Hematopoietic multipotent progenitor cell treated with erythropoietin and hydrocortisone succinate and interleukin-3 and kit ligand, for 6 days (in vitro differentiated cells): ENCODE measurements at places on chromosomes 16 and 17.

GRCh38 chr16:47008612-47009011, 35.1 kb upstream of the DNAJA2 start:
- no peak for DNase-seq

DNA sequence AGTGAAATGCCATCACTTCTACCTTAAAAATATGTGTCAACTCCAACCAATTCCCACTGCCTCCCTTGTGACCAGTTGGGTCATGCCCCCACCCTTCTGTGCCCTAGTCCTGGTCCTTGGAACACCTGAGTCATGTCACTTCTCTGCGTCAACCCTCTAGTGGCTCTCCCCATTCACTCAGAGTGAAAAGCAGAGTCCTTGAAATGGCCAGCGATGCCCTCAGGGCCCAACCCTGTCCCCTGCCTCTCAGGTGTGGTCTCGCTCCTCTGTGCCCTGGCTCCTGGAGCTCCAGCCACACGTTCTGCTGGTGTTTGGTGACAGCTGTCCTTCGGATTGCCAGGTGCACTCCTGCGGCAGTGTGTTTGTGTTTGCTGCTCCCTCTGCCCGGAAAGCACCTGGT, 89.2 kb downstream of the SPECC1 start:
- DNase-seq: no peak

DNA sequence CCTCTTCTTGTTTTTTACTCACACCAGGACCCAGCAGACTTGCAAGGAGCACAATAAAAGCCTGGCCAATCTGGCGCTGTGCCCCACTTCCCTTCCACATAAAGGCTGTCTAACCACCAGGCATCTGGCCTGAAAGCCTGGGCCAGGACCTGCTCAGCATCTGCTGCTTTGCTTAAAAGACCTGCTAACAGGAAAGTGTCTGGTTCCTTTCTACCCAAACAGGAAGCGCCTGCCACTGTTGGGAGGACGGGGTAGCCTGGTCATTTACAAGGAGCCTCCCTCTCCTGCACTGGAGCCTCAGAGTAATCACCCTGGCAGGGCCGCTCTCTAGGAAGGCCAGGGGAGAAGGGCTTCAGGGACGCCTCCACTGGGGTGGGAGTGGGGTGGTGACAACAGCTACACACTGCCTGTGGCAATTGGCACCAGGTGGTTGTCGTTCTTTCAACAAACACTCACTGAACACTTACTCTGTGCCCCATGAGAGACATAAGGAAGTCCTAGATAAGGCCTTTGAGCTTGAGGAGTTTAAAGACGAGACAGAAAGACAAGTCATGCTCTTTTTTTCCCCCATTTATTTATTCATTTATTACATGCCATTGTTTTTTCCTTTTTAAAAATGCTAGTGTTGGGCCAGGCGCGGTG, 6.3 kb upstream of the MMP28 start:
- peak; percentile 87 for DNase-seq

GRCh38 chr16:35134471-35134870, 1675.1 kb downstream of the TP53TG3F start:
- DNase-seq: no peak

DNA sequence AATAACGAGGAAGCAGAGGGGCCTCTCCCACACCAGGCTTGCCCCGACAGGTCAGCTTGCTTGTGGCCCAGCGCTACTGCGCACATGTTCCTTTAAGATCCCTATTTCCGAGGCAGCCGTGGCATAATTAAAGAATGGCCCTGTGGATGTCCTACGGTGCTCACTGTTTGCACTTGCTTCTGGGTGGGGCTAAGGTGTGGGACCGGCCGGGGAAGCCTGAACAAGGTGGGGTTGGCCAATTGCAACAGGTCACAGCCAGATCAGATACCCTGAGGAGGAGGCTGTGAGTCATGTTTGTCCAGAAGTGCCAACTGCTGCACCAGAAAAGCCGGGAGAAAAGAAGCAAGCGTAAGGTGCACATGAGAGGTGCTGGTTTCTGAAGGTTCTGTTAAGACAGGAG, 158.5 kb upstream of the CACNG5 start:
- no peak for DNase-seq

GRCh38 chr17:27845264-27846041, 45.1 kb upstream of the NOS2 start:
- no peak for DNase-seq

GRCh38 chr17:7888184-7888920, at the start of gene CHD3:
TSS of gene CHD3 (plus strand) at chr17:7888789. CDS start at chr17:7889001, 212 bp downstream.
- DNase-seq: peak; percentile 25

DNA sequence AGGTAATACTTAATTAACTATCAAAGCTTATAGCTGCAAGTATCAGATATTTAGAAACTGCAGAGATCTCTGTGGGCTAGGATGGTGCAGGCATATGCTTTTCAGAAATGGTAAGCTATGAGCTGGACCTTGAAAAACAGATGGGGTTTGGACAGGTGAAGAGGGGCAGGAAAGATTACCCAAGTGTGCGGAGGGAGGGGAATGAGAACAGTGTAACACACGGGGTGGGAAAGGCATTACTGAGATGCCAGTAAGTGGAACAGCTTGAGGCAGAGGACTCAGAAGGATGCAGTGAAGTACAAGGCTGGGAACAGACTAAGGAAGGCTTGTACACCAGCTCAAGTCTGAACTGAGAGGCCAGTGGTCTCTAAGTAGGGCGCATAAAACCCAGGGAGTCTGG, 22.1 kb upstream of the EVPL start:
- DNase-seq: no peak

DNA sequence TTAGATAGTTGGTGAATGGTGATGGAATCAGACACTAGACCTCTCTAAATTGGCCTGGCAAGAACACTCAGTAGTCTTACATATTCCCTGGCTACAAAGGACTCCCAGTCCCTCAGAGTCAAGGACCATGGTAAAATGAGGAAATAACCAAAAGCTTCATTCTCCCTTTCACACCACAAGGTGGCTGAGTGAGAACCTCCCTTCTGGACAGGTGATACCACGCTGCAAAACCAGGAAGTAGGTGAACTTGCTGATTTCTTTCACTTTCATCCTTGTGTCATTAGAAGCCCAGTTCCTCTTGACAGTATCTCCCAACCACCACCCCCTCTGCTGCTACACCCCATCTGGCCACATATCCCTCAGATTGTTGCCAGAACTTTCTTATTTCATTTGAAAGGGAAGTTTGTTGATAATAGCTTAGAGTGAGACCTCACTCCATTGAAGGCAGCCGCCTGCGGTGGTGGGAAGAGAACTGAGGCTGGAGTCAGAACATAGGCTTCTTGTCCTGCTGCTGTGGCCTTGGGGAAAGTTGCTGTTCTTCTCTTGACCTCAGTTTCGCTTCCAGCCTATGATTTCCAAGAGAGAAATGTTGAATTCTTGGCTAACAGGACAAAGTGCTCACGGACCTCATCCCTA, 290.6 kb upstream of the CCL2 start:
- DNase-seq: peak; percentile 55

GRCh38 chr16:50103764-50104163, 38.0 kb downstream of the HEATR3 start:
- no peak for DNase-seq

- no peak for DNase-seq
These were observed 76.2 kb downstream of the RAB11FIP4 start for GRCh38 chr17:31467502-31468256.

DNA sequence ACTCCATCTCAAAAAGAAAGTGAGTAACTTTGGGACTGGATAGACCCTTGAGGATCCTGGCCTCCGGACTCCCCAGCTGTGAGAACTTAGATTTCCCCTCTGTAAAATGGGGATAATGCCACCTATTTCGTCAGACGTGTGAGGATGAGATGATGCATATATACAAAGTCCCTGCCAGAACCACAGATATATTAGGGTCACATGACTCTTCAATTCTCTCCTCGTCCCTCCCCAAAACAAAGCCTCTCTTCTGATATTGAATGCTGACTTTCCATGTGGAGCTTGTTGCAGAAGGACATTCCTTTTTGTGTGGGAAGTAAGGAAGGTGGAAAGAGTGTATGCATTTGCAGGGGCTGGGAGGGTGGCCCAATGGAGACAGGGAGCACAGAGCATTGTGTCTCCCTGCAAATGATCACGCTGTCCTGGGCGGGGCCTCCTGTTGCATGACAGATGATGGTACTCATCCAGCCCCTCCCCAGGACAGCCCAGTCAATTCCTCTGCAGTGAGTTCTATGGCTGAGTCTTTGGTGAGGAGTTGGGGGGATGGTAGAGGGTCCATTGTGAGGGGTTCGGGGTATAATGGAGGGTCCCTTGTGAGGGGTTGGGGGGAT, 35.1 kb upstream of the MGAT5B start:
- no peak for DNase-seq

- DNase-seq: no peak
These were observed 14.4 kb downstream of the ELAC2 start for GRCh38 chr17:13003454-13003851.

- peak; percentile 93 for DNase-seq
These were observed 735 bp downstream of the ZNF652 start for GRCh38 chr17:49361129-49361901.

GRCh38 chr17:12985431-12986293, 32.2 kb downstream of the ELAC2 start:
- DNase-seq: no peak

DNA sequence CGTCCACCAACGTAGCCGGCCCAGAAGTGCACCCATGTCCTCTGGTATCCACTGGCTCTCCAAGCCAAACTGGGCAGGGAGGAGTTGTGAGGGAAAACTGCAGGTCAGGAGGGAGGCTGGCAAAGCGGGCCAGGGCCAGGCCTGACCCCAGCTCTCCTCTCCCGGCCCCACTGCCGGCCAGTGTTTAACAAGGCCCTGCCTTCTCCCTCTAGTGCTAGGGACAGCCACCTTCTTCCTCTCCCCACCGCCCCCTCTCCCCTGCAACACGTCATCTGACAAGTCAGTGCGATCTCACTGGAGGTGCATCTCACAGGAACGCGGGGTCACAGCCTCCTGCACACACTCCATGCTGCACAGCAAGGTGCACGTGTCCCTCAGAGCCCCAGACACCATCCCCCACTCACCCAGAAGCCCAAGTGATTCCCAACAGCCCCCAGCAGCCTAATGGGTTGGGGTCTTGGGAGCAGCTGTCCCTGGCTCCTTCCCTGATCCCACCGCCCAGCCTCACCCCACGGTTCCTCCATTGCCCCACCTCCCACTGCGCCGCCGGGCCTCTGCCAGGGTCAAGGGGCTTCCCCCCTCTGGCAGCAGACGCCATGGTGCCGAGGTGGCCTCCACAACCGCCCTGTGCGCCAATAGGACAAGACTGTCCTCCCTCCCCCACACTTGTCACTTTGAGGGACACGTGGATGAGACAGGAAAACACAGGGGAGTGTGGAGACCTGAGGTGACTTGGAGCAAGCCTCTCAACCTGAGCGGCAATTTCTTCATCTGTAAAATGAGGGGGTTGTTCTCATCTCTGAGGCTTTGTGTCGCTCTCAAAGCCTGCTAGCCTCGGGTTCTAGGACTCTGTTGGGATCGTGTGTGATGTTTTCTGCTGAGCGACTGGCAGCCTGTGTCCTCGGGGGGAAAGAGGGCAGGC, 1.1 kb upstream of the ACE start:
- no peak for DNase-seq

DNA sequence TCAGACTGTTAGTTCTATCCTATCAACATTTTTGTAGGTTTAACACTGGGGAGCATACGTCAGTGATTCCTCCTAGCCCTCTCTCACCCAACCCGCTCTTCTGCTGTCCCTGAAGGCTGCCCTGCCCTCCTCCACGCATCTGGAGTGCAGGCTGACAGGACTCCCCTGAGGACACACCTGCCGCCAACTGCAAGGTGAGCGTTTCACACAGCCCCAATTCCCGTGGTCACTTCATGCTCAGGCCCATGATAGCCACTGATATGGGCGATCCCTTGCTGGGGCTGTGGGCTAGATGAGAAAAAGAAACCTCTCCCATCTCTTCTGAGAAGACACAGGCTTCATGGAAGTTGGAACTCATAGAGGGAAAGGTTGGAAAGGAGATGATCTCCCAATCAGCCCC, 91.0 kb downstream of the KCNJ12 start:
- DNase-seq: no peak

DNA sequence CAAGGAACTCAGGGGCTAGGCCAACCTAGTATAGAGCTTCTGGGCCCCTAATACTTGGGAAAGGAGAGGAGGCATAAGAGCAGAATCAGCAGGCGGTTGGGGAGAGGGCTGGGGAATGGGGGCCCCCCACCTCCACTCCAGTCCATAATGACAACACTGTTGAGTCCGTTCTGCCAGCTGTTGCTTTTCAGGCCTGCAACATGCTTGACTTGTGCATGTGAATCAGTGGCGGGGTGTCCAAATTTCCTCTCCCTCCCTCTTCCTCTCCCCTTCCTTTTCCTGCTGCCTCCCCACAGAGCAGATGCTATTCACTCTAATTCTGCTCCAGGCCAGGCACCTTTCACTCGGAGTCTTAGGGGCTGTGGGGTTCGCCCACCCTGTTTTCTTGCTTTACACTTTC, 31.7 kb downstream of the SGSM2 start:
- no peak for DNase-seq

GRCh38 chr17:7348478-7349242, 3.3 kb upstream of the KCTD11 start:
- no peak for DNase-seq

- DNase-seq: no peak
These were observed 161.6 kb downstream of the GSG1L start for GRCh38 chr16:27901956-27902355.

DNA sequence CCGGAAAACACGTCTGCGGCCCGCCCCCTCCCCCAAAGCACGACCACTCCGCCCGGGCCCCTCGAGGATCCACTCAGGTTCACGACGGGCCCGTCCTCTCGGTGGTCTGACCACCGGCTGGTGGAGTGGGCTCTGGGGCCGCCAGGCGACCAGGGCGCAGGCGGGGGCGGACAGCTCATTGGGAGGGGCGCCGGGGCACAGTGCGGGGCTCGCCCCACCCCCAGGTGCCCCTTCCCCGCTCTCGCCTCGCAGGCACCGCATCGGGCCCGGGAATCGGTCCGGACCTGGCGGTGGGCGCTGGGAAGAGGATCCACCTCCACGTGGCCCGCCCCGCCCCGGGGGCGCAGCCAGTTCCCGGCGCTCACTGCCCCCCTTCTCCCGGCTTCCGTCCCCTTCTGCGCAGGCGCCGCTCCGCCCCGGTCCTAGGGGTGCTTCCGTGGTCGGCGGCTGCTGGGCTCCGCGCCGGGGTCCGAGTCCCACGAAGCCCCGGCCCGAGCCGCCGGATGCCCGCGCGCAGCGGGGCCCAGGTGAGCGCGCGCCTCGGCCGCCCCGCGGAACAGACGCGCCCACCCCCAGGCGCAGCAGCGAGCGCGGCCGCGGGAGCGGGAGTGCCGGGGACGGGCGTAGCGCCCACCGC, at the start of gene MPG:
Gene MPG (plus strand): TSS at position 419 of the 637 bp plus-strand sequence. CDS start 85 bp downstream, at position 504.
- peak; percentile 89 for DNase-seq

DNA sequence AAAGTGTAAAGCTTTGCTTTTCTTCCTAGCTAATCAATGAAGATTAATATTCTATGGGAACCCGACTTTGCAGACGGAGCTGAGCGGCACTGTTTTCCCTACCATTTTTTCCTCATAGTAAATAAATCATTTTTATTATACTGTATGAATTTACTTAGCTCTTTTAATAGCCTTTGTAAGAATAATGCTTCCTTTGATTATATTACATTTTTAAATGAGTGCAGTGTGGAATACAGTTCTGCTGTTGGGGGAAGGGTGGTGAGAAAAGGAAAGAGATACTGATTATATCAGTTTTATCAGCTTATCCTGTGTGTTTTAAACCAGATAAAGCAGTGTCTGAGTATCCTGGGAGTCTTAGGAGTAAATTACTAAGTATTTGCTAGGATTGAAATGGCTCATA, 221.4 kb upstream of the RBFOX1 start:
- no peak for DNase-seq

GRCh38 chr16:66668777-66669444, 27.6 kb downstream of the CMTM4 start:
- DNase-seq: no peak
